ENCODE measurements at places on chromosomes 11 and 22. TPM values are rescaled to one million over a fixed set of nuclear protein-coding genes. Genes with fewer than 3 reads are reported as not detected.

The ENTHD1 gene
- total RNA-seq = not detected

The NPAS4 gene
- total RNA-seq = not detected

The RAB38 gene
- total RNA-seq = 10.5 TPM

DNA sequence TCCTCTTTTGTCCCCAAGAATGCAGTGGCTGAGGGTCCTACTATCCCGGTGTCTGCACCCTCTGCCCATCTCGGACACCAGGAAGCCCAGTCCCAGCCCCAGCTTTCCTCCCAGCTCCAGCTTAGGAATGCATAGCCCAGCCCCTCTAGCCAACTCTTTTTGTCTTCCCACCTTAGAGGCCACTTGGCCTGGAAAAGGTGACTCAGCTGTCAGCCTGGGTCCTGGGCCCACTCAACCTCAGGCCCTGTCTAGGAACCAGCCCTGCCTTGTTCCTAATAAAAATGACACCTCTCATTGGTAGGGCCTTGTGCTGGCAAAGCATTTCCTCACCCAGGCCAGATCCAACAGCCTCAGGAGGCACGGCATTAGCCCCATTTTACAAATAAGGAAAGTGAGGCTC is 28.2 kb downstream of the PDE2A start:
- DNase-seq = no peak
